Brain microvascular endothelial cell (primary cell): ENCODE measurements at places on chromosomes 7 and 10.

GRCh38 chr7:120539321-120539720 is 266.3 kb downstream of the KCND2 start:
- DNase-seq, result no peak

- no peak for DNase-seq
These were observed 432.6 kb upstream of the ANKRD30A start for GRCh38 chr10:36692759-36693158.

- DNase-seq, result peak; percentile 87
These were observed 73.2 kb upstream of the SHH start for GRCh38 chr7:155885167-155886155.

DNA sequence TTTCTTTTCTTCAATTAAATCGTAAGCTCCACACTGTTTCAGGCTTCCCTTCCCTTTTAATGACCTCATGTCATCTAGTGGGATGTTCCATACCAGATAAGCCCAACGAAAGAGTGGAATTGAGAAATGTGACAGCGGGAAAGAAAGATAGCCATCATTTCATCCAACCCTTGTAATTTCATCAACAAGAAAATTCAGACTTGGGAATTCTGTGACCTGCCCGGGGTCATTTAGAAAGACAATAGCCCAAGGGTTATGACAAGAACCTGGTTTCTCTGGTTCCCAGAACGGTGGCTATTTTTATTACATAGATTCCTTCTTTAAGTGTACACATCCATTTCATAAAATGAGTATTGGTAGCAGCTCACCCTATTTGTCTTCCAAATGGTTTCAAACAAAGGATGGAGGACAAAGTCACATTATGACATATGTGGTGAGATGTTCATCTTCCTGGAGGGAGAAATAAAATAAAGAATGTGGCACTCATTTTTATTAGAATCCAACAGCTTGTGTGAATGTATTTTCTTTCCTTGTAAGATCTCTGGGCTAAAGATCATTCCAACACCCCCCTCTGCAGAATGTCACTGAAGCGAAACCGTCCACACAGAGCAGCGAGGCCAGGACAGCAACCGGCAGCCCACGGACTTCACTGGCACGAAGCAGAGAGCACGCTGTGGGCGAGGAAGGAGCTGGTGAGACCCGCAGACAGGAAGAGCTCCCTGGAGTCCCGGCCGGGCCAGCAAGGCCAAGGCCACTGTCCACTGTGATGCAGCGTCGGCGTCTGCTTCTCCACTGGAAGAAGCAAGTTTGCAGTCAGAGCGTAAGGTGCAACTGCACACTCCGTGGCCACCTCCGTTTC is 199.9 kb downstream of the KLF6 start:
- no peak for DNase-seq

DNA sequence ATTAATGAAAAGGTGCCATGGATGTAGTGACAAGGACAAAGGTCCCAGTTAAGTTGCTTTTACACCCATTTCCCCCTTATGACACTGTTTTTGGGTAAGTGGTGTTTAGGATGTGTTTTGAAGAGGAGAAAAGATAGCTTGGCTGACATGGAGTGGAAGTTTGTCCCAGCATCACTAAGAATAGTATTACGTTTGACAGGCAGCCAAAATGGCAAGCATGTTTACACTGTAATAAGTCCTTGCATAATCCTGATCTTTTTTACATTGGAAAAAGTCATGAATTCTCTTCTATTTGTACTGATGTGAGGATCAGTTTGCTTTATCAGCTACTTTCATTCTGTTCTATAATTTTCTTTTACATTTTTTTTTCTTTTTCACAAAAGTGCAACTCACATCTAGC is 137.8 kb downstream of the CHRM2 start:
- no peak for DNase-seq

DNA sequence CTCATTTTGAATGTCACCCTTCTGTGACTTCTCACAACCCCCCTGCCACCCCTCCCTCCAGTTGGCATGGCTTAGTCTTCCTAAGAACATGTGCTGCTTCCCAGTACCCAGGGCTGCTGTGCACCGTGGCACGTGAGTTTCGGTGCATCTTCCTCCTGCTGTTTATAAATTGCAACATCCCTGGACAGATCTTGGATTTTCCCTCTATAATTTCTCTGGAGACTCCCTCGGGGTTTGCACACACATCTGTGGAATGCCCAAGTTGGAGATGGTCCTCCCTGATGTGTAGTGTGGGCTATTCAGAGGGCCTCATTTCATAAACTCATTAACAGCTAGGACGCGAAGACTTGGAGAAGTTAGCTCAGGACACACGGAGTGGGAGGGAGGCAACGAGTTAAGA is 52.9 kb downstream of the IKZF1 start:
- DNase-seq, result no peak

DNA sequence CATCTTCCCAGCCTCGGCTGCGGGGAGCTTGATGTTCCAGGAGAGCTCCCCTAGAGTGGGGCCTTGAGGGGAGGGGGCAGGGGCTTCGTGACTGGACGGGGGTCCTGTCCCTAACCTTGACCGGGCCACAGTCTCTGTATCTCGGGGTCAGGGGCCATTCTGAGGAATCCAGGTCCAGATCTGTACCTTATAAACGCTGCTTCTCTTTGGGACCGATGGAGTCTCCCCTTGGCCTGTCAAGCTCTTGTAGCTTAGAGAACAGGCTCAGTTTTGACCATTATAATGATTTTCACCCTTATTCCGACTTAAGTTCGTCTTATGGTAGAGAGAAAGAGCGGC is 831 bp downstream of the ZKSCAN5 start:
- DNase-seq, result no peak

GRCh38 chr7:44477063-44477830 is 13.2 kb downstream of the NUDCD3 start:
- DNase-seq, result peak; percentile 76

DNA sequence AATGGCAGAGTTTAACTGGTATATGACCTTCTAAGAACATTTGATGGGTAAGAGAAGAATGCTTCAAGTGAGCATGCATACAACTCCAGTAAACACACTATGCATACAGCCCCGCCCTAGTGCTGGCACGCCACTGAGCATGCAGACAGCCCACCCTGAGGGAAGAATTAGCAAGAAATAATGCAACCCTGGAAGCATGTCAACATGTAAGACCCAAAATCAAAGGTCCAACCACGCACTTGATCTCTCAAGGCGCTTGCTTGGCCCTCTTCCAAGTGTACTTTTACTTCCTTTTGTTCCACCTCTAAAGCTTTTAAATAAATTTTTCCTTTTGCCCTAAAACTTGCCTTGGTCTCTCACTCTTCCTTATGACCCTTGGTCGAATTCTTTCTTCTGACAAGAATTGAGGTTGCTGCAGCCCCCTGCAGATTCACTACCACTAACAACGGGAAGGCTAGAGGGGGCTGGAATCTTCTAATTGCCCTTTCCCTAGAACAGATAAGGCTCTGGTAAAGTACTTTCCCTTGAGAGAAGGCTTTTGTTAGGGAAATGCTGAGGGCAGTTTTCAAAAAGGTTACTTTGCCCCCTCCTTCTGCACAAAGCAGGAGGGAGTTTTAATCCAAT is 3.4 kb downstream of the FAM24B start:
- no peak for DNase-seq

GRCh38 chr10:120539076-120539475 is 82.0 kb downstream of the PLPP4 start:
- DNase-seq, result no peak

DNA sequence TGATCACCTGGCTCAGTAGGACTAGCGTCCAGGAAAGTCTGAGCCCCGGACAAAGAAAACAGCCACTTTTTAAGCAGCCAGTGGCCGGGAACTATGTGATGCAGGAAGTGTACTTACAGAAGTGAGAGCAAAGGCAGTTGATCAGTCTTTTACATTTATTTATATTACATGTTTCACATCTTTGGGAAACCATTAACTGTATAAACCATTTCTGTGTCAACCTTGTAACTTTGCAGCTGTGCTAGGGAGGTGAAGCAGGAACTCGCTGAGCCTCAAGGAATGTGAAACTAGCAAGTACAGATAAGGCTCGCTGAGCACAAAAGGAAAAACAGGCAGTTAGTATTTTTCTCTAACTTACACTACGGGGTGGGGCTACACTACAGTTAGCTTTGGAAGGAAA is 39.9 kb upstream of the HECW1 start:
- peak; percentile 25 for DNase-seq

DNA sequence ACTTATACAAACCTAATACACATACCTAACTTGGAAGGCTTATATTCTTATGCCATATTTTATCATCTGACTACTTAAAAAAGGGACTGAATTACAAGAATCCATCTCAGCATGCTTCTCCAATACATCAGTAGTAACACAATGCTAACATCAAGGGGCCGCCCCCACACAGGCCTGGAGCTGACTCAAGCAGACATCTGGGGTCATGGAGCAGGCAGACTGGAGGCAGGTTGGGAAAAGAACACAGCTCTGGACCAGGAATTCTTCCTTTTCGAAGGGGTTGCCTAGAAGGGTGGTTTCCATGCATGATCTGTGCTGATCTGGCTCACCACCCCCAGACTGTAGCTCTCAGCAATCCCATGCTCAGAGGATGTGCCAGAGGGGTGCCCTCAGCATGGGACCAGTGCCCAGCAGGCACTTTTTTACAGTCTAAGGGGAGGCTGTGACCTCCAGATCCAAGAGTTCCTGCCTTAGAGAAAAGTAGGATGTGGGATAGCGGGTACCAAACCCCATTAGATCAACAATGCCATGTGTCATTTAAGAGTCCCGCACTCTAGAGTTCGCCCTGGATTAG is 26.1 kb upstream of the DUSP5 start:
- DNase-seq, result peak; percentile 85

- DNase-seq, result no peak
These were observed 334.0 kb downstream of the ZNF33B start for GRCh38 chr10:42304341-42304740.

DNA sequence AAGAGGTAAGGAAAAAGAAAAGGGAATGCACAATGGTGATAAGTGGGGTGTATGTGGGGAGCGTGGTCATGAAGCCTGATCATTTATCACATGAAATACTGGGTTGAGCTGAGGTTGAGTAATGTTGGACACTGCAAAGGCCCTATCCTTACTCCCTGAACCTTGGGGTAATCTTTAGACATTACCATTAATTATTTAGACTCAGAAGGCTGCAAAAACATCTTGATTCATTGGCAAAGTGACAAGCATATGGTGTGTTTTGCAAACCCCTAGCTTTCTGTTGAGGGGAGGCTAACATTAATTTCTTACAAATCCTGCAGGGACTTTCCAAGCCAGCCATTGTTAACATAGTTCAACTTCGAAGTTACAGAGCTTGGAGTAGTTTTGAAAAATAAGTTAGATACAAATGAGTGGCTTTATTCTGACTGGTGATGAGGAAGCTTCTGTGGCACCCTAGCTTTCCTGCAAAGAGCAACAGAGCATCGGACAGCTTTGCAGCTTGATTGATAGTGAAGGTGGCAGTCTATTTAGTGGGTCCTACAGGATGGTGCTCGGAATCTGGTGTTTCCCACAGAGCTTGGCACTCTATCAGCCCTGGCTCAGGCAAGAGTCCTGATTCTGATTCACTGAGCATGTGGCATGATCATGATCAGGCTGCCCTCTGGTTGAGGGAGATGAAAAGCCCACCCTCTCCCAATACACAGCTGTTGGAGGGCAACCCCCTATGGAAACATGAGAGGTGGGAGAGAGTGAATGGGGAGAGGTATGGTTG is 153.7 kb upstream of the NPVF start:
- DNase-seq, result no peak

DNA sequence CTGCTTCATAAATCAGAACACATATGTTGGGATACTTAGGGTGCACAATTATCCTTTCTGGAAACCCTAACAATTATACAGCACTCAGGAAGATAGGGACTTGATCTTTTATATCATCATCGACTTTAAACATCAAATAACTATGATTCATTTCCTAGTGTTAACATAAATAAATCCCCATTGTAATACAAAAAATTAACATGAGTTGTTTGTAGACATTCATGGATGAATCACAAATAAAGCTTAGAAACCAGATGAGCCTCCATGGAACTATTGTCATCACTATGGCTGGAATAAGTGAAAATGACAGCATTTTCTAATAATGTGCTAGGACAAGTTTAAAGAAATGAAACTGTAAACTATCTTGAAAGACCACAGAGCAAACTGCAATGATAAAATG is 821.7 kb downstream of the GATA3 start:
- no peak for DNase-seq

- DNase-seq, result peak; percentile 95
These were observed 3.4 kb downstream of the CAV1 start for GRCh38 chr7:116528008-116528789.

DNA sequence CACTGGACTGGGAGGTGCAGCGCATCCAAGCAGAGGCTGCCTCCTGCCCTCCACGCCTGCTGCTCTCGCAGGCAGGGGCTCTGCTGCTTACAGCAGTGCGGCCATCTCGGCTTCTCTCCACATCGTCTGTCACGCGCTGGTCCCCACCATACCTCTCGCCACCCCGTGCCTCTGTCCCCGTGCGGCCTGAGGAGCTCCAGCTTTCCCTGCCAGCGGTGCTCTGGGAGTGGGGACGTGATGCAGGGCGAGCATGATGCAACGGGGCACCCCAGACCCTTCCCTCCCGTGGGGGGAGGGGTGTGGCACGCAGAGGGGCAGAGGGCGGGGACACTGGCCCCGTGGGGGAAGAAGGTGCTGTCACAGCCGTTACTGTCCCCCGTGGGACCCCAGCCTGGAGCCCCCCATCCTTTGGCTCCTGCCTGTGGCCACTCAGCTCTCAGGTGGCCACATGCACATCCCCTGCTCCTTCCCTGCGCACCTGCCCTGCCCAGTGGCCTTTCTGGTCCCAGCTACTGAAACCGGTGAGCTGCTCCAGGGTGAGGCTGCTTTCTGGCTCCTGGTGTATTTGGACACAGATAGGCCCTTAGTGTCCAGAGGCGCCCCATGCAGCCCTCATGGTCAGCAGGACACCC is 9.0 kb downstream of the GET4 start:
- no peak for DNase-seq

GRCh38 chr7:140304191-140304799 is 94.0 kb downstream of the SLC37A3 start:
- DNase-seq, result no peak

GRCh38 chr10:63003816-63004453 is 129.2 kb upstream of the NRBF2 start:
- no peak for DNase-seq

DNA sequence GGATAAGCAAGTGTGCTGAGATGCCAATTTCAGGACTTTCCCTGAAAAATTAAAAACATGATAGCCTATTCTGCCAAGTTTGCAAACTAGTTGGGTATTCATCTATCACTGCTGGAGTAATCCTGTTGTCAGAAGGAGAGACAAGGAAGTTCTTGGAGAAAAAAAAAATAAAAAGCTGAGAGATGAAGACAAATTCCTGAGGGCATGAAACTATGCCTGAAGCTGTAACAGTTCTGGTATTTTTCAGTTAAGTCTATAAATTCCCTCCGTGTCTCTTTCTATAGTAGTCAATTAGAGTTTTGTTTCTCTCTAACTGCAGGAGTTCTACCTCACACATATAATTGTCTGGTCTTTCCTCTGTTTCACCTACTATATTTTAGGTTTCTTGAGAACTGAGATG is 95.7 kb downstream of the DGKB start:
- no peak for DNase-seq

- DNase-seq, result no peak
These were observed 11.0 kb downstream of the GLCCI1 start for GRCh38 chr7:7979558-7979957.

GRCh38 chr7:153567426-153567825 is 484.8 kb upstream of the DPP6 start:
- no peak for DNase-seq

GRCh38 chr10:59881640-59882039 is 24.7 kb downstream of the CCDC6 start:
- DNase-seq, result no peak
